GM12892 (cell line): ENCODE measurements at places on chromosomes 4 and X.

- no peak for DNase-seq
Measured at GRCh38 chr4:24529555-24529954, 54.8 kb downstream of the DHX15 start.

DNA sequence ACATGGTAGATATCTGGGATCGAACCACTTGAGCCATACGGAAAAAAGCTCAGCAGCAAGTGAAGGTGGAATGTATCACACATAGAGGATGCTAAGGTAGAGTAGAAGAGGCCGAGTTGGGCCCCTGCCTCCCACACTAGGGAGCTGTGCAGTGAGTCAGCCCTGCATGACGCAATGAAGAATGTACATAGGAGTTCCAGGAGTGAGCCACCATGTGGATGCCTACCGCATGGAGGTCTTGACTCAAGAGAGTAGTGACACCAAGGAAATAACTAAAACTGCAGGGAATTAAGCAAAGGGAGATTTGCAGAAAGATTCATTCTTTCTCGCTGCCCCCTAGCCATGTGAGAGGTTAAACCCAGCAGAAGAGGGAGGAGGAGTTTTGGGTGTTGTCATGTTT is 389.6 kb upstream of the IGFBP7 start:
- no peak for DNase-seq

DNA sequence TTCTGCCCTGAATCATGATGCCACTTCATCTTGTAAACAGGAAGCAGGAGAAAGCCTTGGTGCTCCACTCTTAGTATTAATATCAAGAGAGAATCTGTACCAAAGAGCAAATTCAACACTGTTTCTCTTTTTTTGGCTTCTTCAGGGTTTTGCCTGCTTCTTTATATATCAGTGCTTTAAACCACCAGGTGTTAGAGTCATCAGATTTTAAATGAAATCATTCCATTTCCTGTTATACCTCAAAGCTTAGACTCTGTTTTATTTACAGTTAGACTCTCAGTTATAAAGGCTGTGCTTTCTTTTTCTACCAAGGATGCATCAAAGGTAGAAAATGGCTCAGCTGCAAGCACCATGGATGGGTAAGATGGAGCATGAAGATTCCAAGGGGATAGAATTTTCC is 350.9 kb downstream of the CAMK2D start:
- DNase-seq: no peak

DNA sequence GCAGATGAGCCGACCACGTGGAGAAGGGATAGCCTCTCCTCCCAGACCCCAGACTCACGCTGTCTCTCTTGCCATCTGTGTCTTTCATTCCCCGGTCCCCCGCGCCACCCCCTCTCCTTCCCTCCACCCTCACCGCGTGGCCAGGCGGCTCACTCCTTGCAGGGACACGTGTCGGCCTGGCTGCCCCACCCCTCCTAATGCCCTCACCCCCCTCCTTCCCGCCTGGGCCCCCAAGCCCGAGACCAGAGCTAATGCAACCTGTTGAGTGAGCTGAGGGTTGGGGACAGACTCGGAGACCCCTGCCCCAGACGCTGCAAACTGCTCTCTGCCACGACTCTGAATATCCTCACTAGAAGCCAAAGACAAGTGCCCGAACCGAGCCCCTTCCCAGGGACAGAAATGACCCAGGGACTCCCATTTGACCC is 1.8 kb downstream of the SLC38A5 start:
- peak; percentile 48 for DNase-seq

DNA sequence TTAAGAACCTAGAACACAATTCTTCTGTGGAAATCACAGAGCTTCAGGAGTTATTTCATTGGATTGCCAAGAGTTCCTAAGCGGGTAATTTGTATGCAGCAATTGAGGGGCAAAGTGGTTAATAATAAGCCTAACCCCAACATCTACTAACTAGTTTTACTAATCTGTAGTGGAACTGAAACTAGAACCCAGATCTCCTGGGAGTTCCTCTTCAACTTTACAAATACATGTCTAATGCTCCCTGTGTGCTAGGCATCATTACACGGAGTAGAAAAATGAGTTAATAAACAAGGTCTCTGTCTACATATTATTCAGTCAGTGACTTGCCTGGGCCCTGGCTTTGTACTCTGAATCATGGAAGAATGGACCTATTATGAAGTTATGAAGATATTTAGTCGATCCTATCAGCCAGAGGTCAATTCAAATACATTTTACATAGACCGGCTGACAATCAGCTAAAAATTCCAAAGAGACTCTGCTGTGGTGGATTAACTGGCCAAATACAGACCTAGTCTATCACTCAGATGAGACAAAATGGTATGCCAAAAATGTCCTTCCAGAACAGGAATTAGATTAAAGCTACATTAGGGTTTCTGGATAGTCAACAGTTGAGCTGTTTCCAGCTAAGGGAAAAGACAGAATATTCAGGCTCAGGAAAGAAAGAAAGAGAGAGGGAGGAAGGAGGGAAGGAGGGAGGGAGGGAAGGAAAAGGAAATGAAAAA is 326.0 kb downstream of the FBXW7 start:
- no peak for DNase-seq

GRCh38 chr4:3470244-3471097 is 7.4 kb downstream of the DOK7 start:
- no peak for DNase-seq
